Activated CD8-positive, alpha-beta memory T cell treated with anti-CD3 and anti-CD28 coated beads, Interleukin-2, amount 10 ng/mL, durations not matched to agents 7 days and 5 days (primary cell): ENCODE measurements at places on chromosomes 1 and 21.
A peak's percentile ranks its signal among the peaks of the same experiment; 100 is the strongest.

DNA sequence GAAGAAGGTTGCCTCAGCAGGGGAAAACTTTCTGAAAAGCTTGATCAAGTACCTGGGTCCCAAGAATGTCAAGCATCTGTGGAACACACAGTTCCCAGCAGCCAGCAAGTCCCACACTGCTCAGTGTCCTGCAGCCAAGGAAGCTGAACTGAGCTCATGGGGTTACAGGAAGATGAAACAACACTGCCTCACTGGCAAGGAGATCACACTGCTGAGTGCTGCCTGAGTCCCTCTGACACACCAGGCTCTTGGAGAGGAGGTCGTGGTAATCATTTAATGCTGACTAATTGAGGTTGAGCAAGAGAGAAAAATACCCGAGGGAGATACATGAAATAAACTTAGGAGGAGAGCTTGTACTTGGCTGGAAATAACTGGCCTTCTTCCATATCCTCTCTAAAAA, 75.2 kb downstream of the MPZL1 start:
- DNase-seq: no peak

DNA sequence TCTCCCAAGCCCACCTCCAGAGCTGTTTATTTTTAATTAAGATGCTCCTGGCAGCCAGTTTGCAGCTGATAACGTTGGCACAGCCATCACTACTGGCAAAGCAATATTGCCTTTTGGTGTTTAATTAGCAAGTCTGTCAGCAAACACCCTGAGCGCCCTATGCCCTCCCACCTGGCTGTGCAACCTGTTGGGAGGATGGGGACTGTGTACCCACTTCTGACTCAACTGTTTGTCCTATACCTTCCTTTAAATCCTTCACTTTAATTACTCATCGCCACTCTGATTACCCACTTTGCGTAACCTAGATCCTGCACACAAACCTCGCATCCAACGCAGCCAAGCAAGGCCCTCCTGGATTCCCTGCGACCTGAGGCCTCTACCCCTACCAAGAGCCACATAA, 67.1 kb downstream of the BCAR3 start:
- DNase-seq: no peak

DNA sequence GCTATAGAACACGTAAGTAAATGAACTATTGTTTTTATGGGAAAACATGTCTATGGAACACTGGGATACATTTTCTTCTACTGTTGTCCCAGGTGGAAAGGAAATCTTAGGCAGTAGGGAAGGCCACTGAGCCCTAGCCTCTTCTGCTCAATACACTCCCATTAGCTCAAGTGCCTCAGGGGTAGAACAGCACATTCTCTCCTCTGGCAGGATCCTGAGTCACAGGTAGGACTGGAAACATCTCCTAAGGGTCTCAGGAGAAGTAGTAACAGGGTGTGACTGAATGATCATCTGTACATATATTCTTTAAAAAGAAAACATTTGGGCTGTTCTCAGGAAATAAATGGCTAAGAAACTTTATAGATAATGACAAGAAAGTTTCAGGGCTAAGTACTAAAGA, 175.6 kb upstream of the ESRRG start:
- DNase-seq: no peak

GRCh38 chr21:18370301-18370700, 33.3 kb downstream of the TMPRSS15 start:
- DNase-seq: no peak

GRCh38 chr1:103461161-103462105, 64.1 kb upstream of the RNPC3 start:
- DNase-seq: no peak

GRCh38 chr1:222583079-222583478, 6.7 kb downstream of the TAF1A start:
- no peak for DNase-seq

GRCh38 chr1:238399558-238399957, 508.8 kb upstream of the ZP4 start:
- no peak for DNase-seq

DNA sequence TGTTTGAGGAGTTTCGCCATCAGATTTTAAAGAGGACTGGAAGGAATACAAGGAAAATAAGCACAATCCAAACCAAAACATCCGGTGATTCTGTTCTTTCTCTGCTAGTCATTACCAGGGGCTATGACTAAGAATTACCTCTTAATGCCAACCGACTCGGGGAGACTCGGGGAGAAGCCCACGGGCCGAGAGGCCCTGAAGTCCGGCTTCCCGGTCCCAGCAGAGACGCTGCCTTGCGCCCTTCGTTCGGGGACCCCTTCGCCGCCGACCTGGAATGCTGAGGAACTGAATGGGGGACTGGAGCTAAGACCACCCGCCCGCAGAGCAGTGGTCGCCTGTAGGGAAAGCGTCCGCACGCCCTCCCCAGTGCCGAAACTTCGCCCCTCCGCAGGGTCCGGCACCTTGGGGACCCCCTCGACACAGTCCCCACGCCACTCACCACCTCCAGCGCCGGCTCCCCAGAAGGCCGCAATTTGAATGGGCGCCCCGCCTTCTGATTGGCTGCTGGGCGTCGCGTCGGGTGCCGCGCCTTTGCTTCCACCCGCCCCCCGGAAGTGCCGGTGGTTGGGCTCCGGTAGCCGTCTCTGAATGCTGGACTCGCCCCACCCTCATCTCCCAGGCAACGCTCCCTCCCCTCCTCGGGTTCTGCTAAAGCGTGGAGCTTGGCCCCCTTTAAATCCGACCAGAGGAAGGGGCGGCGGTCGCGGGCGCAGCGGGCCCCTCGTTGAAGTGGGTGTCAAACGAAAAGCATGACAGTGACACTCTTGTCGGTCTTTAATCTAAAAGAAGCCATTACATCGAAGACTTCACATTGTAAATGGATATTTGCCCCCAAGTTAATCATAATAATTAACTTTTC, at the start of gene KIF14:
KIF14 (minus strand) TSS at position 479 of the 859 bp plus-strand sequence. CDS start 2,028 bp downstream, outside the sequence.
- peak; percentile 98 for DNase-seq

DNA sequence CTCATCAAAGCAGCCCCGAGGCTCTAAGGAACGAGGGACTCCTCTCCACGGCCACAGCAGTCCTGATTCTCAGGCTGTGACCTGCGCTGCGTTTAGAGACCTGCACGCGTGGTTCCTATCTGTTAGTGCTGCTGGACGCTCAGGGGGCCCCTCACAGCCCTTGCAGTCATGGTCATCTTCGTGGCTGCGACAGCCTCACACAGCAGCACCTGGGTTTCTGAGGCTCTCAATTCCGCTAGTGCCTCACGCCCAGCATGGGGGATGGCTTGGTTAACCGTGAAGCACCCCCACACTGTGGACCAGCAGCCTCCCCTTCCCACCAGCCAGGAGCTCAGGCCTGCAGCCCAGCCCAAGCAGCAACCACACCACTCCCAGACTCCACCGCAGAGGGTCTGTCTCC, 7.8 kb downstream of the MORN1 start:
- DNase-seq: no peak

GRCh38 chr1:39826583-39826982, 37.9 kb upstream of the BMP8B start:
- no peak for DNase-seq

- no peak for DNase-seq
Observed at GRCh38 chr1:182032251-182032650, 29.3 kb downstream of the ZNF648 start.

DNA sequence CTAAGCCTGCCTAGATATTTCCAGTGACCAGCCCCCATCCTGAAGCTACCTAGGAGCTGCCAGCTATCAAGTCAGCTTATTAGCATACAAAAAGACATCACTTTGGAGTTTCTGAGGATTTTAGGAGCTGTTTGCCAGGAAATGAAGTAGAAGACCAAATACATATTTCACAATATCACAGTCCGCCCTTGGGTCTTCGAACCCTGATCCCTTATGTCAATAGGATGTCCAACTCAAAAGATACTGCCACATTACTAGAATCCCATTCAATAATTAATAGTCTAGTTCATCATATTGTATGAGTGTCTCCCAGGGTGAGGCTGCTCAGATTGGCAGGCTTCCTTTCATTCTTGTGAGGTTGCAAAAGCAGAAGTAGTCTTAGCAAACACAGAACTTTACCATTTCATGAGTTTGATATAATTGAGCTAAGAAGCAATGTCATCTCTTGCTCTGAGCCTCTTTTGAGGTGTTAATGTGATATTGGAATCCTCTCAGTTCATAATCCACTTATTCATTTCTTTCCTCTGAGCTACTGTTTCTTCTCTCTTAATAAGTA, 13.6 kb downstream of the IPO9 start:
- DNase-seq: no peak

- DNase-seq: no peak
Observed at GRCh38 chr1:28233264-28233606, 406 bp upstream of the DNAJC8 start.

DNA sequence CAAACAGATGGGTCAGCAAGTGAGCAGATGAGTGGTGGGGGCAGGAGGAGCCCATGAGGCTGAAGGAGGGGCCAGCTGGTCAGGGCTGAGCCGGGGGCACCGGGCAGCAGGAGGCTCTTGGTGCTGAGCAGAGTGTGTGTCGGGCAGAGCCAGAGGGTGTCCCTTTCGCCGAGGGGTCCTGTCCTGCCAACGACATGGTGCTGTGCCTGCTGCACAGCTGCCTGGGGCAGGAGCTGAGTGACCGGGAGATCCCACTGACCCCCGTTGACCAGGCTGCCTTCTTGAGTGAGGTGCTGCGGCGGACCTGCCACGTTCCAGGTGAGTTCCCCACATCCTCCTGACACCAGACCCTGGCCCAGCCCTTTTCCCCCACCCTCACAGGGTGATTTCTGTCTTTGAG, 27.5 kb downstream of the HYI start:
- no peak for DNase-seq

GRCh38 chr21:21963911-21964310, 965.7 kb downstream of the NCAM2 start:
- DNase-seq: no peak

DNA sequence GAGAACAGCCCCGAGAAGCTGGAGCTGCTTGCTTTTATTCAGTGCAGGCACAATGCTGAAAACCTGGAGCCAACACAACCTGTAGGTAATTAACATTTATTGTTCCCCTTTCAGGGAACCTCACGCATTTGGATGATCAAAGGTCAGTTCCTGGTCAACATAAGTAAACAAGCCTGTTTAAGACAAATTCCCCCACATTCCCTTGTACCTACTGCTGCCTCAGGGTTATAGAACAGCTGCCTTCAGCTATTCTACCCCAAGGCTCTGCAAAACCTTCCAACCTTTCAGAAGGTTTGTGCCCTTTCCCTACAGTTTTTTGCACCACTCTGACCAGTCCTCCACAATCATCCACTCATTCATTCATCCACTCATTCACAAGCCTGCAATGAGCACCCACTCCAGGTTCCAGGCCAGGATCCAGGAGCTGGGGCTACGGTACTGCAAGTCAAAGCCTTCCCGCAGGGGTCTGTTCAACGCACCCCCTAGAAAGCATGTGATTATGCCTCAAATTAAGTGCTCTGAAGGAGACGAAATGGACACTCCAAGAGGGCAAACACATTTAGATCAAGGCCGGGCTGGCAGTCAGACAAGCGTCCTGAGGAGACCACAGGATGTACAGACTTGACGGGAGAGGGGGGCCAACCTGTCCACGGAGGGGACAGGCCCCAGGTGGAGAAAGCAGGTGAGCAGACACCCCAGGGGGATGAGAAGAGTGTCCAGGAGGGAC, 683.9 kb downstream of the MATN1 start:
- DNase-seq: no peak

- DNase-seq: no peak
Observed at GRCh38 chr1:6332821-6333220, 60.7 kb downstream of the ACOT7 start.

DNA sequence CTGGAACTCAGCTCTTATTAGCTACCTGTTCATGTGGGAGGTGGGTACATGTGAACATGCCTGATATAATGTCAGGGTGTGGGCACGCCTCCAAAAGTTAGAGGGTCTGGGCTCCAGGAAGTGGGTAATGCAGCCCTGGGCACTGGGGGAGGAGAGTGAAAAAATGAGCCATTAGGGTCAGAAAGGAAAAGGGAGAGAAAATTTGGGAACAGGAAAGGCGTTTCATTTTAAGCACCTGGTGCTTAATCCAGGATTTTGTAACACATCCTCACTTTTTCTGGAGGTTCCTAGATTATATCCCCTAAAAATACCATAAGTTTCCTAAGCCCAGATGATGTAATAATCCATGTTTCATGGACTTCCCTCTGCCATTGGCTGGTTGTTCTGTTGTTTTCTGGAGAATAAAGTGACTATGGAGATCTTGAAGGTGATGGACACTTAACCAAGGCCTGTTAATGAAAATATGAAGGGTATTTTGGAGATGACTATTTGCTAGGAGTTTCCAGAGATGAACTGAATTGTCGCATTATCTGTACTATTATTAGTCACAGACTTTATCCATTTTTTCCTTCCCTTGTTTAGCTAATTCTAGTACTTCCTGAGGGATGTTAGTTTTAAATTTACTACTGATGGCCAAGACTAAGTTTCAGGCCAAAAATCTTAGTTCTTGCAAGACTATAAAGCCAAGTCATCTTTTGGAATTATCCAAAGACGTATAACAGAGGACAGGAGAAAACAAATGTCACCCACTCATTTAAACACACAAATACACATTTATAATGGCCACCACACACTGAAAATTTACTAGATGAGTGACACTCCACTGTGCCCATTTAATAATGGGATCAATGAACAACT, 24.4 kb upstream of the TARBP1 start:
- no peak for DNase-seq

- peak; percentile 68 for DNase-seq
Observed at GRCh38 chr1:2236695-2237677, 8.9 kb downstream of the SKI start.
